ENCODE measurements at places on chromosomes 16 and 17. TPM values are rescaled to one million over a fixed set of nuclear protein-coding genes. Genes with fewer than 3 reads are reported as not detected.

TEX19 gene
- not detected for total RNA-seq

RAPGEFL1 gene
- 13.0 TPM for total RNA-seq

OR4D1 gene
- 0.10 TPM for total RNA-seq

TM4SF5 gene
- not detected for total RNA-seq

PLXDC1 gene
- total RNA-seq, result 0.60 TPM

USP43 gene
- total RNA-seq, result not detected

COTL1 gene
- 531 TPM for total RNA-seq

ASIC2 gene
- not detected for total RNA-seq

MMP25 gene
- total RNA-seq, result 12.8 TPM

RBFOX1 gene
- not detected for total RNA-seq

RNF43 gene
- 0.47 TPM for total RNA-seq

PTX4 gene
- 0.20 TPM for total RNA-seq

APOBR gene
- total RNA-seq, result 3.5 TPM

SLC6A2 gene
- total RNA-seq, result not detected

HIRIP3 gene
- total RNA-seq, result 50.1 TPM

KCNG4 gene
- total RNA-seq, result not detected

FZD2 gene
- not detected for total RNA-seq

FAM222B gene
- total RNA-seq, result 28.1 TPM

ACSM3 gene
- 2.9 TPM for total RNA-seq

PHF12 gene
- 64.9 TPM for total RNA-seq

CIBAR2 gene
- not detected for total RNA-seq

PPP1R1B gene
- total RNA-seq, result not detected

KRTAP4-9 gene
- total RNA-seq, result not detected

MPHOSPH6 gene
- total RNA-seq, result 49.6 TPM

PPM1E gene
- 0.03 TPM for total RNA-seq

TBC1D3E gene
- total RNA-seq, result not detected

HERPUD1 gene
- total RNA-seq, result 176 TPM

JUP gene
- total RNA-seq, result 0.12 TPM

HSD17B2 gene
- not detected for total RNA-seq

MTSS2 gene
- 2.0 TPM for total RNA-seq

EEF2KMT gene
- total RNA-seq, result 27.7 TPM

ADAD2 gene
- not detected for total RNA-seq

KRT40 gene
- total RNA-seq, result not detected

TMIGD1 gene
- total RNA-seq, result not detected

CHRNB1 gene
- 7.0 TPM for total RNA-seq

RGS11 gene
- 0.29 TPM for total RNA-seq

Measured in activated T-helper 1 cell treated with anti-CD3 and anti-CD28 coated beads, Interleukin-12 subunit alpha, Interleukin-12 subunit beta, Interleukin-2, Interleukin-4 antibody, amounts not matched to agents 30 ng/mL and 10 ng/mL and 1 ng/mL, durations not matched to agents 14 hours and 24 hours and 36 hours (primary cell).